ENCODE measurements at places on chromosomes 5 and 9.

DNA sequence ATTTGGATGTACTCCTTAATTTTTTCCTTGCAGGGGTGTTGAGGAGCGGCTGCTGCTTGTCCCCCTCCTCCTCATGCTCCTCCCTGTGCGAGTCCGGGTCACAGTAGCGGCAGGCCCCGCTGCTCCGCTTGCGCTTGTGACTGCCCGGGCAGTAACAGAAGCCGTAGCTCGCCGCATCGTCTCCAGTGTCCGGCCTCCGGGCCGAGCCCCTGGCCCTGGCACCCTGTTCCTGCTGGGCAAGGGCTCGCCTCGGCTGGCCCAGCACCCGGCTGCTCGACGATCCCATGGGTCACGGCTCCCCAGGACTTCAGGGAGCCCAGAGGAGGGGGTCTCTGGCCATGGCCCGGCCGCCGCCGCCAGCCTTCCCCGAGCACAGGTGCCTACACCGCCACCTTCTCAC lies at the start of gene GMCL2:
TSS of gene GMCL2 (minus strand) at position 358 of the 400 bp plus-strand sequence. CDS start at position 286, 72 bp downstream.
- DNase-seq, result no peak

DNA sequence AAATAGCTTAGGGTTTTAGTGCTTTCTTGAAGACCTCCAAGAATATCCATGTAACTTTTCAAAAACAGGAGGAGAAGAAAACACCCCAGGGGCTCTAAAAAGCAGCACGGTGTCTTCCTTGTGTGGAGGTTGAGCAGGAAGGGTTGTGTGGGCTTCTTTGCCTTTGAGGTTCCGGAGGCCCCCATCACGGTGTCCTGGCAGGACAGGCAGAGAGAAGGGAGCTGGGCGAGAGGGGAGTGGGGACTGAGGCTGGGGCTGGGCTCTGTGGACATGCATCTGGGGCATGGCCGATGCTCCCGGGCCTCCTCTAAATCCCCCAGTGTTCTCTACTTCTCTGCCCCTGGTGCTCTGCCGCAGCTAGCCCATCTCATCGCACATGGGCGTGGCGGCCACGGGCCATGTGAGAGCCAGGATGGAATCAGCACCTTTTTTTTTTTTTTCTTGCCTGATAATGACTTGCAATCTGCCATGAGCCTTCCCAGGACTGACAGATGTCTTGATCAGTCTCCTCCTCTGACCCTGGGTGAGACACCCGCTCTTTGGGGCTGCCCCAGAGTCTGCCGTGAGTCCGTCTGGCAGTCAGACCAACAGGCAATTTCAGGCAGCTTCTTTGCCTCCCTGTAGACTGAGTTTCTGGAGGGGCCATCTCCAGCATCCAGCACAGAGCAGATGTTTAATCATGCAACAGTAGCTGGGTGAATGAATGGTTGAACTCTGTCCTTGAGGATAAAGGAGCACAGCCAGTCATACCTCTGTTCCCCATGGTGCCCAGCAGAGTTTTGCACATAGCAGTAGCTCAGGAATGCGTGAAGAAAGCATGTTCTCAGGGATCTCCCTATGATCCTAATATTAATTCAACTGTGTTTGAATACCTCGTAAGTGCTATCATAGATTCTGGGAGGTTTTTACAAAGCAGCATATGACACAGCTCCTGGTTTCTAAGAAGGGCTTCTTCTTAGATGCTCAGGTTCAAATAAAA lies 12.1 kb downstream of the CXCL14 start:
- DNase-seq, result no peak

- DNase-seq, result no peak
Observed at GRCh38 chr5:157740229-157740610, 3.3 kb upstream of the LSM11 start.

DNA sequence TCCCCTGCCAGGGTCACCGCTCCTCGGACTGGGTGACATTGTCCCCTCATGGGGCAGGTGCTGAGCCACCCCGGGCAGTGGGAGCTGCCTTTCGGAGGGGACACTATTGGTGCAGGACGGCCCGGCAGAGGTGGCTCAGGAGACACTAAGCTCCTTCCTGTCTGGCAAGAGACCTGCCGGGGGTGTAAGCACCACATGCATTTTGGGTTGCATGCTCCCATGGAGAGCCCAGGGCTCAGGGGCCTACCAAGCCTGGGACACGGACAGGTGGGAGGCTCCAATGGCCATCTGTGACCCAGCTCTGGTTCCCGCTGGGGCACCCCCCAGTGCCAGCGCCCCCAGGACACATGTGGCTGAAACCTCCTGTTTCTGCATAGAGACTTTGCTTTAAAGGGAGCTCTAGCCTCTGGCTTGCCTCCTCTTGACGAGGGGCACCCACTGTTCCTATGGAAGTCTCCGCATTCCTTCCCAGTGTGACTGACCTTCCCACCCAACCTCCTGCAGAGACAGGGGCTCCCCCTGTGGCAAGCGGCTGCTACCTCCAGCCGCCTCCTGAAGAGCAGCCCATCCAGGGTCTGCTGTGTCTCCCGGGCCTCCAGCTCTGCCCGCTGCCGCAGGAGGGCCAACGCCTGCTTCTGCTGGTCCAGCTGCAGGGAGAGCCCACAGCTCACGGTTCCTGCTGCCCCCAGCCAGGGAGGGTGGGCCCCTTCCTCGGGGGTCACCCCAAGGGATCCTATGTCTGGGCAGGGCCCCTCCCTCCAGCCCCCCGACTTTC lies 28.1 kb downstream of the CCDC187 start:
- no peak for DNase-seq

DNA sequence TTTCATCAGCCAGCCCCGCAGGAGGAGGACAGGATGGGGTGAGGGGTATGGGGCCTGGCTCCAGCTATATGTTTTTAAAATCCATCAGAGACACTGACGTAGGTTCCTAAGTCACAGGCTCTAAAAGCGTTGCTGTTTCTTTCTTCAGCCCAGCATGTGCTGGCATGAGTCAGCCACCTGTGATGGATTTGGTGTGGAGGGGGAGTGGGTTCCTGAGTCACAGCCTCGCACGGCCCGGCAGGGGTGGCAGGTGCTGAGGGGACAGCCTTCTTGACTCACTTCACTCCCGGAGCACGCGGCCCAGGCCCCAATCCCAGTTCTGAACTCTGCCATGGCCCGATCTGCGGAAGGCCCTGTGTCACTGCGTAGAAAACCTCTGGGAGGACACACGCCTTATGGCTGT lies 38.8 kb upstream of the RPL26L1 start:
- DNase-seq, result no peak

DNA sequence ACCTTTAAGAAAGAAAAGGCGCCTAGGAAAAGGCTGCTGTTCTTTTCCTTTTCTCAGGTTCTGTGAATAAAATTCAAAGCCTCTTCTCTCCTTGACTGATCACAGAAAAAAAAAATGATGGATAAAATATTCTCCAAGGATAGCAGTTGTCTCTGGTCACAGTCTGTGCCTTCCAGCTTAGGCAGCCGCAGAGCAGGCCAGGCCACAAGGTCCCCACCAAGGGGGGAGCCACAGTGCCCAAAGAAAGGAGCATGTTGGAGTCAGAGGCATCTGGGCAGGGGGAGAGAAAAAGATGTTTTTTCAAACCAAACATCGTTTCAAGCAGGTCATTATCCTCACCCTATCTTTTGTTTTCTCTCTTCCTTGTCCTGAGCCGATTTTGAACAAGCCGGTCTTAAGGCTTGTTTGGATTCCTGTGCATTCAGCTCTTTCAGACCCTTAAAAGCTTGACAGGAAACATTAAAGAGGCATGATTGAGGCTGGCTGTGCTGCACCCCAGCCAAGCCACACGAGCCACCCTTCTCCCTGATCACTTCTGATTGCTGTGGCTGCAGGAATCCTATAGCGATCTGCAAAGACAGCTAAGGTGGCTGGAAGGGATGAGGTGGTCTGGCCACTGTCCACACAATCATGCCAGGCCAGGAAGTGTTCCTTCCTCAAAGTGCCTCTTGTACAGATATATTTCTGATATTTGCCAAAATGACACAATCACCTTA lies 284.6 kb upstream of the TLE4 start:
- no peak for DNase-seq

- no peak for DNase-seq
Observed at GRCh38 chr5:173746047-173746646, 129.7 kb upstream of the BOD1 start.

DNA sequence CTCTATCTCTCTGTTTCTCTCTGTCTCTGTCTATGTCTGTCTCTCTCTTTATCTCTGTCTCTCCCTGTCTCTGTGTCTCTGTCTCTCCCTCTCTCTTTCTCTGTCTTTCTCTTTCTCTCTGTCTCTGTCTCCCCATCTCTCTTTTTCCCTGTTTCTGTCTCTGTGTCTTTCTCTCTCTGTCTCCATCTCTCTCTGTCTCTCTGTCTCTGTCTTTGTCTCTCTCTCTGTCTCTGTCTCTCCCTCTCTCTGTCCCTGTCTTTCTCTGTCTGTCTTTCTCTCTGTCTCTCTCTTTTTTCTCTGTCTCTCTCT lies 2.1 kb upstream of the SLC6A19 start:
- DNase-seq, result no peak

- DNase-seq, result no peak
Observed at GRCh38 chr5:118968925-118969375, 19.4 kb downstream of the DTWD2 start.

DNA sequence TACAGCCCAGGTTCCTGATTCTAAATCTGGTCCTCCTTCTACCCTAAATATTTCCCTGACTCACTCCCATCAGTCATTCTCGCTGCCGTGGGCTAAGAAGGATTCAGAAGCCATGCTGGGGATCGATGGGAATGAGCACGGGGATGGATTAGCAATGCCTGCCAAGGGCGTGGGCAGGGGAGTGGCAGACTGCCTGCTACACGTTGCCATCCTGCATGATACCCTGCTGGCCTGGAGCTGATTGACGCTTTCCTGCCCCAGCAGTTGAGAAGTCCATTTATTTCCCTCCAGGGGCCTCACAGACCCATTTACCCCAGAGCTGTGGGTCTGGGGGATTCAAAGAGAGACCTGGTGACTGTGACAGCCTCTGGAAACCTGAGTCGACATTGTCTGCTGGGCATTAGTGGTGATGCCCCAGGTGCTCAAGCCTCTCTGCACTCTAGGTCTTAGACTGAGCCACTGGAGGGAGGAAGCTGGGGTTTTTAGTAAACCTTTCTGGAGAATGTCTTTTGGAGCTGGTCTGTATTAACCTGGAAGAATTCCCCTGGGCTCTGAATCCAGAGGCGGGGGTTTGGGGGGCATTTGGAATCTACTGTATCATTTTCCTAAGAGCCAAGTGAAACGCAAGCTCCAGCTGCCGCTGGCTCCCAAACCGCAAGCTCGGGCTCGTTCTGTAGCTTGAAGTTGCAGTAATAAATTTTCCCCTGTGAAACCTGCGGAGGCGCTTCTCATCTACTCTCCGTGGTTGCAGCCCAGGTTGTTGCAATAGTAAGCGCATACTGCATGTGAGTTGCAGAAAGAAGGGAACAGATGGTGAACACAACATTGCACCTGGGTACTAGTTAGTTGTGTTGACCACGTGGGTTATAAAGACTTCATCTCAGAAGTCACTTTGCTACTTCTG lies 76.3 kb upstream of the RAPGEF1 start:
- DNase-seq, result no peak

- no peak for DNase-seq
Observed at GRCh38 chr5:157212307-157212706, 31.7 kb downstream of the ITK start.

DNA sequence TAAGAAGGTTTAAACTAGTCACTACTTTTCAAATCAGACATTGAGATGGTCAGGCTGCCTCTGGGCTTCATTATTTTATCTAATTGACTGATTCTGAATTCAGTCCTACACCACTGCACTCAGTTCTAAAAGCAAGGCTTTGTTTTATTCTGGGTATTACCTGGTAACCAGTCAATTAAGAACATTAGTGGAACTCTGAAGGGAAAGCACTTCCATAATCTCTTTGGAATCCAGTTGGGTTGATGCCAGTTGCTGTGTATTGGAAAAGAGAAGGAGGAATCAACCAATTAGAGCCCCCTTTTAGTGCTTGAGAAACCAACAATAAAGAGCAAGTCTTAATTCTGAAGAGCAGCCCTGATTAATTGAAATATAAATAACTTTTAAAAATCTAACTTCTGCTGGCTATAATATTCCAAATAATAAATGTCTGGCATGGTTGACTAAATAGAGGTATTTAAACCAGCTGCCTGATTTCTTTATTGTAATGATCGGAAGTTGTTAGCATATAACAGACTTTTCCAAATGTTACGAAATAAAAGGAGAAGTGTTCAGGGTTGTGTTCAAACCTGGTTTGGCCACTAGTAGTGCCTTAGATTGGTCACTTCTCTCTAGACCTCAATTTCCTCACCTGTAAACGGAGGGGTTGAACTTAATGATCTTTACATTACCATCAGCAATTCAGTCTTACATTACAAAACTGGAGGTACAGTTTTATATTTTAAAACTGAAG lies 32.0 kb downstream of the CPEB4 start:
- no peak for DNase-seq

GRCh38 chr9:137589441-137590122 lies 730 bp downstream of the ZMYND19 start:
- DNase-seq, result no peak

DNA sequence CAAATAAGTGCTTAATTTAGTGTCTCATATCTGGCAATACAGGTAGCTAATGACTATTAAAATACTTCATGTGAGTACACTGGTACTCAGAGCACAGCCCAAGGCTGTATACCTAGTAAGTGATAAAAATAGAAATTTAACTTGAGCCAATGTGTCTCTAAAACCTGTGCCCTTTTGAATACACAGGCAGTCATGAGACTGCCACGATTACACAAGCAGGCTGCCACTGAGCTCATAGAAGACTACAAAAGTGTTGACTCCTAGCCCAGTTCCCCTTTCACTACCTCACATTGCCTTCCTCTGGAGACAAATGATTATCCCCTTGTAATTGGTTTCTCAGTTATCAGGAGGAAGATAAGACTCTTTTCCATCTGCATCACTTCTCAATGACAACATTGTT lies 66.3 kb upstream of the PAPPA start:
- no peak for DNase-seq

DNA sequence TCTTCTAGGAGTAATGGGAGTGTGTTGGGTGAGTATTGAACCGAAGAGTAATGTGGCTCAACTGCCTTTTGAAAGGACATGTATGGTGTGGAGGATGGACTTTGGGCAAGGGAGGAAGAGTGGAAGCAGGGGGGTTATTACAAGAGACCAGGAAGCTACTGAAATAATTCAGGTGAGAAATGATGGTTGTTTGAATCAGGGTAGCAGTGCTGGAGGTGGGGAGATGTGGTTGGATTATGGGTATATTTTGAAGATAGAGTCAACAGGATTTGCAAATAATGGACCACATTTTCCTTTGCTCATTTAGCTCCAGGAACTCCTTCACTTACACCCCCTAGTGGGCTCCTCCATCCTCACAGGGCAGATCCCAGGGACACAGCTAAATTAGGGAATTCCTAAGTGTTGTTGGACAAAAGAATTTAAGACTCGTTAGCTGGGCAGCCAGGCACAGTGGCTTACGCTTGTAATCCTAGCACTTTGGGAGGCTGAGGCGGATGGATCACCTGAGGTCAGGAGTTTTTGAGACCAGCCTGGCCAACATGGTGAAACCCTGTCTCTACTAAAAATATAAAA lies 1.2 kb upstream of the SLC4A9 start:
- DNase-seq, result no peak

DNA sequence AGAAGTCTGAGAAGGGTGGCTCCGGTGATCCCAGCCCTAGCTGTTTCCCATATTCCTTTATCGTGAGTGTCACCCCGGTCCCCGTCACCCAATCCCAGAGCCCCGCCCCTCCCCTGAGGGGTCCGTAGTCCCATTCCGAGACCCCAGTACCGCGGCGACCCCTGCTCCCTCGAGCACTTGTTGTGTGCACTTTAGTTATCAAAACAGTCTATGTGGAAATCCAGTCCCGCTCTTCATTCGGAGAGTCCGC lies 223 bp downstream of the LRSAM1 start:
- DNase-seq, result no peak

- DNase-seq, result no peak
Observed at GRCh38 chr9:16709924-16710323, 160.5 kb downstream of the BNC2 start.
